ENCODE measurements at places on chromosomes 4 and X. TPM values are rescaled to one million over a fixed set of nuclear protein-coding genes. Genes with fewer than 3 reads are reported as not detected.
A peak's percentile ranks its signal among the peaks of the same experiment; 100 is the strongest.

- DNase-seq: peak; percentile 66
Observed at GRCh38 chr4:156970501-156971164, 966 bp downstream of the PDGFC start.

Gene TNIP3
- 0.80 TPM for polyA plus RNA-seq

DNA sequence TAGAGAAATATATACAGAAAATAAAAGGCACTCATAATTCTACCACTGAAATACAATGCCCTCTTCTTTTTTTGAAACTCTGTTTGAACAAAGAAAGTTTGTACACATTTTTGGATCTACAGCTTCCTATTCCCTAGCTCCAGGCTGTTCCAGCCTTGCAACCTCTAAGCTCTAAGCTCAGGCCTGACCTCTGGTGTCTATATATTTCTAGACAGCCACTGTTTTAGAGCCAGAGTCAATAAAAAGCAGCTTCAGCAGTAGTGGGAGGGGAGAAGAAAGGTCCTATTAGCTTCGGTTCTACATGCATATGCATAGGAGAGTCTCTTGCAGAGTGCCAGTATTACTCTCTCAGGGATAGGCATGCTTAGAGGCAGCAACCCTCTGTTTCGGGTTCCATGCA is 39.7 kb downstream of the CLDN2 start:
- DNase-seq: no peak

Gene NHS
- 4.8 TPM for polyA plus RNA-seq

GRCh38 chrX:115029440-115029839 is 12.0 kb upstream of the IL13RA2 start:
- no peak for DNase-seq
